ENCODE measurements at places on chromosomes 5 and 9.

DNA sequence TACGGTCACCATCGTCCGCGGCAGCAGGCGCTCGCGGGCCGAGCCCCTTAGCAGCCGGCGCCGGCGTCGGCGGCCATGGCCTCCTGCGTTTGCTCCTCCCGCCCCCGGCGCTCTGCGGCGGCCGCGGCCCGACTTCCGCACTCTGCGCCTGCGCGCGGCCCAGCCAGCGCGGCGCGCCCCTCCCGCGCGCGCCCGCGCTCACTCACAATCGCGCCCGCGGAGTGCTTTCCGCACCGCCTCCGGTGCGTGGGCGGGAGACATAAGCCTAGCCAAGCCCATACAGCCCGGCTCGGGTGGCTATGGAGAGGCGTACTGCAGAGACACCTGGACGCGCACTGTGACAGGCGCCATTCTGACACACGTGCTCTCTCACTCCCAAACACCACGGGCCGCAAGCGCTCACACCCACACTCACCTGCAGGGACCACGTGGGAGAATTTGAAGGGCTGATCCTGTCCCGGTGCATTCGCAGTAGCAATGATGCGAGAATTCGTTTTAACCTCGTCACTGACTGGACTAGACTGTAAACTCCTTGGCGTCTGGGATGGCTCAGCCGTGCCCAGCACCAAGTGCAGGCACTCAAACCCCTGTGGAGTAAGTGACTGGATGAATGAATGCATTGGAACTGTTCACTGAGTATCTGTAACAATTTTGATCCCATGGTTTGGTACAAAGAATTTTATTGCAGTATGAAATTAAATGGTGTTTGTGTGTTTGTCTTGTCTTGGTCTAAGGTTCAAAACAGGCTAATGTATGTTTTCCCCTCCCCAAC, at the start of gene RNF145:
RNF145 (minus strand) TSS at position 116 of the 772 bp plus-strand sequence. CDS start 5,936 bp downstream, outside the sequence.
- peak; percentile 76 for DNase-seq

DNA sequence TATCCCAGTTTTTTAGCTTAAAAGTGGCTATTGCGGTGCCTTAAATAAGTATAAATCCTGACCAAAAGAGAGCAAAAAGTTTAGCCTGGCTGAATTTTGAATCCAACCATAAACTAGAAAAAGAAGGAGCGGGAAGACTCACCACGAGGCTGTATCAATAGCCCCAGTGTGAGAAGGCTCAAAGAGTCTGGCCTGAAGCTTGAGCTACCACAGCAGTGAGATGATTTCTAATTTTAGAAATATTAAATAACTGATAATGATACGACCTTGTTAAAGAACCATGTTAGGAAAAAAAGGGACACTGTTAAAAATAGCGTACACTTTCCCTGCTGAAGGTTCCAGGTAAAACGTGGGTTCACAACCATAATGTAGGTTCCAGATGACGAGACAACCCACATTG, 134.1 kb upstream of the ZNF462 start:
- no peak for DNase-seq

DNA sequence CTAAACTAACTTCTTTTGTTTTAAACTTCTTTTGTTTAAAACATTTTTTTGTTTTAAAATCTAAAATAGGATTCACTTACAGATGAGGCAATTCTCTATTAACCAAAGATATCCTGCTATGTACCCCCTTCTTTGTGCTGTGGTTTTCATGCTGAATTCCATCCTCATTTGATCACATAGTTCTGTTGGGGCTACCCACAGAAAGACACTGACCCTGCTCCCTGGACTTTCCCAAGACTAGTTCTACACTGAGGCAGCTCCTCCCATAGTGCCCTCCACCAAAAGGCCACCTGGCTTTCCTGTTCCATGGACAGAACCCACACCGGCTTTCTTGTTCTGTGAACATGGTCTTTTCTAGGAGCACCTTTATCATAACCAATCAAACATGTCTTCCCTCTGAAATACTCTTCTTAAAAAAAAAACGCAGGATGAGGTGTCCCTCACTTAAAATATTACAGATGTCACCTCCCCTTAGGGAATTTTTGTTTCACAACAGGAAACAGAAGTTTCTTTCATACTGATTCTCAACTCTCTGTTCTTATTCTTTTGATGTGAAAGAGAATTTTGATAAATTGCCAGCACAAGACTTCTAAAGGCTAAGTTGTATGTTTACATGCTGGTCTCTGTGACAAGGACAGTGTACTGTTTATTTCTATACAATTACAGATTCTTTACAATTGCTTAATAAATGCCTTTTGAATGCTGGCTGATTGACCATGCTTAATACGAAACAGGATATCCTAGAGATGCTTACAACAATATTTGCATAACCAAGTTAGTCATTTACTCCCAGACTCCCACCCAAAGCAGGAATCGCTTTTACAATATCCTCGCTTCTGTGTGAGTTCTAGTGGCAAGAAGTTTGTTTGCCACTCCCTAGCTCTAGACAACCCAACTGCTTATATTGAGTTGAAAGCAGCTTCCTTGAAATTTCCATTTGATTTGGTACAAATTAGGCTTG, 300.4 kb downstream of the DTWD2 start:
- no peak for DNase-seq

DNA sequence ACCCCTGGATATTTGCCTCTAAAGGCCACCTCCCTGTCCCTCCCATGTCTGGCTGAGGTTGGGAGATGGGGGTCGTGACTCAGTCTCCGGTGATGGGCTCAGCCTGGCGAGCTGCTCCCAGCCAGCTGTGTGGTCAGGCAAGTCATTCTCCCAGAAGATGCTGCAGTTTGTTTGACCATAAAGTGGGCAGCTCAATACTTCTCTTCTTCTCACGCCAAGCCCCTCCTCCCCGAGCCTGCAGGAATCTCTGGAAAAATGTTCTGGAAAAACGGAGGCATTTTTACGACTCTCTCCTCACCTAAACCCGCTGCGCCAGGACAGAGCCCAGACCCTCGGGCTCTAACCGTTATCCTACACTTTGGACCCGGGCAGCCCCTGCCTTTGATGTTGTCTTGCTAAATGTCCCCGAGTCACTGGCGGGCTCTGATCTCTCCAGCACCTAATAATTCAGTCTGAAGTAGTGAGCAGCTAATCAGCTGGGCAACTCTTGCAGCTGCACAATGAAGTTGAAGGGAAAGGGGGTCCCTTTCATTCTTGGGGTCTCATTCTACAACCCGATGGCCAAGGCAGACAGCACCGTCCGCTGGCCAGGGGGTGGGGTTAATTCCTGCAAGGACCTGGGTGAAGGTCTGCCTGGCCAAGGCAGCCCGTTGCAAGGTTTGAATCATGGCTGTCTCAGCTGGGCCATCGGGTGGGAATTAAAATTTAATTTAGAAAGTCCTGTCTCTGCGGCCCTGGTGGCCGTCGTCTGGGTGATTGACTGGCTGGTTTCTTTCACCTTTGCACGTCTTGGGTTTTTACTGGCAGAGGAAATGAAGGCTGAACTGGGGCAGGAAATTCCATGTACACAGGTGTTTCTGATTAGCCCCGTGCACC, 12.3 kb downstream of the DCANP1 start:
- DNase-seq = no peak

DNA sequence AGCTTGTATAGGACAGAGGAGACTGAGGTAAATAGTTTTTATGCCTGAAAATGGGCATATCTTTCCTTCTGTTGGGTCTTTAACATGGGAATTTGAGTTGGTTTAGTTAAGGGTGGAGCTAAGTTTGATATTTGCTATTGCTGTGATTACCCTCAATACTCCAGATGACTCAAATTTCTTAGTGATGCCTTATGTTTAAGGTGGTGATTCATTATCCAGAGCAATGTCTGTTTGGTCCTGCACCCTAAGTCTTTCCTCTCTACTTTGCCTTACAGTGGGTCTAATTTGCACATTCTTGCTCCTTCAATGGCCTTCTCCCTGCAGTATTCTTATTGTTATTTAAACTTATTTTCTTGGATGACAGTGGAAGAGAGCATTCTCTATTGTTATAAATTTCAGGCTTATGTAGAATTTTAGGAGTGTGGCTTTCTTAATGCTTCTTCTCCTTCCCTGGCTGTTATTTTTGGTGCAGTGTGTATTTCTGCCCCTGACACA, 312.9 kb upstream of the RPS23 start:
- DNase-seq = no peak

DNA sequence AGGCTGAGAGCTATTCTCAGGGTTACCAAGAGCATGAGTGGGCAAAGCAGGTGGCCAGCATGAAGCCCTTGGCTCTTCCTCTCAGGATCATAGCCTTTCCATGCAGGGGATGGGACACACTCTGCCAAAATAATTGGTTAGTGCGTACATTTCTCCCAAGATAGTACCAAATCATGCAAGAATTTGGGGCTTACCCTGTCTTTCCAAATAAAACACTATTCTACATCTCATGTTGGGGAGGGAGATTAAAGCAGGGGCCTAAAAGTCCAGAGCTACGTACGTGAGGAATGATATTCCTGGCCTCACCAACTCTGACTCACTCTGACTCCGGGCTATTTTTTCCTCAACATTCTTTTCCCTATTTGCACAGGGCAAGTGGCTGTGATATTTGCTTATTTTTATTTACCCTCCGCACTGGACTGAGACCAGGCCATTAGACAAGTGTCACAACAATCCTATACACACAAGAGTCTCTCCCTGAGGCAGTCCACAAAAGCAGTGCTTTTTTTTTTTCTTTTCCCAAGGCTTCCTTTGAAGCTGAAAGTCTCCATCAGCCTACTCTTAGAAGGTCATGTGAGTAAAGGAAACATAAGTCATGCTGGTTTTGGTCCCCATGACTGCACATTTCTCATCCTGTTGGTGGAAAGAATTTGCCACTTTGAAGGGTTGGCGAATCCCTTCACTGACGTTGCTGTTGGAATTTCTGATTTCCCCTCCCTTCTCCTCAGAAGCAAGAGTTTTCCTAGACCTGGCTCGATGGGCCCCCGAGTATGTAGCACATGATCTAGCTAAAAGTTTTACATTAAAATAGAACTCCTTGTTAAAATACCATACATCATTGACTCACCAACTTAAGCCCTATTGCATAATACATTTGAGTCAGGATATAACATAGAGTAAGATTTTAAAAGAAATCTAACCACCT, 40.0 kb downstream of the TMEM252 start:
- peak; percentile 65 for DNase-seq

DNA sequence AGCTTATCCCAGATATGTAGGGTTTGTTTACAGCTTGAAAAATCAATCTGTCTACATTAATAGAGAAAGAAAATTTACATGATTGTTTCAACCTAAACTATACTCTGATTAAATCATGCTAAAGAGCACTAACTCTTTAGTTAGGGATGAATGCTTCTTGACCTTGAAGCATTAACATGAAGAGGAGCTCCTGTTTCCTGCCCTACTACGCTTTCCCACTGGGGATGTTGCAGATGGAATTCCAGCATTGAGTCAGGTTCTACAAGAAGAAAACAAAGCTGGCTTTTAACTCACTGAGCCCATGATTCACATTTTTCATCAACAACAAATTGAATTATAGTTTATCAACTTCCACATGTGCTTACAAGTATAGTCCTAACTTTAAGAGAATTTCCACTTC, 471.3 kb downstream of the TMEM232 start:
- DNase-seq = no peak

GRCh38 chr5:58582803-58583491, at the start of gene RAB3C:
Gene RAB3C, plus strand, starts transcription at chr5:58583075. Its CDS starts 134 bp downstream, at chr5:58583209.
- DNase-seq = peak; percentile 90

DNA sequence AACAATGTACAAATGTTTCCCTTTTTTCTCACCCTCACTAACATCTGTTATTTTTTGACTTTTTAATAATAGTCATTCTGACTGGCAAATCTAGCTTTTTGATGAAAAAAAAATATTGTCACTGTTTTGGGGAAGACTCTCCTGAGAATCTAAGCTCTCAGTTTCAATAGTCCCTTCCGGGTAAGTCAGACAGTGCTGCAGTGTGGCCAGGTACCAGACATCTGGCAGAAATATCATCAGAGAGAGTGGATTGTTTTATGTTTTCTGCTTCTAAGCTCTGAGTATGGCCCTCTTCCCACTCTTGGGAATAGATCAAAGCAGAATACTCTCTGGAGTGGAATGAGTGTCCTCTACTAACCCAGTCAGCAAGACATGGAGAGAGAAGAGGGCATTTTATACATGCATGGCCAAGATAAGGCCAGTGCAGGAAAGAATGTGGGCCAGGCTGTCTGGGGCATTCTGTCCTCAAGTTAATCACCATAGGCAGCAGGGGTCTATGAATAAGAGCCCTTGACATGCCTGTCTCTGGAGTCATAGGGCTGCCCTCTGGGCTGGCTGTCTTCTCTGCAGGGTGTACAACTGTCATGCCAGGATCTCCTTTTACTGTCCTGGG, 38.5 kb upstream of the OR2S2 start:
- DNase-seq = peak; percentile 79

- no peak for DNase-seq
Measured at GRCh38 chr5:2656206-2656605, 95.3 kb downstream of the IRX2 start.

GRCh38 chr5:132458651-132459030, 31.9 kb downstream of the IRF1 start:
- DNase-seq = peak; percentile 76

DNA sequence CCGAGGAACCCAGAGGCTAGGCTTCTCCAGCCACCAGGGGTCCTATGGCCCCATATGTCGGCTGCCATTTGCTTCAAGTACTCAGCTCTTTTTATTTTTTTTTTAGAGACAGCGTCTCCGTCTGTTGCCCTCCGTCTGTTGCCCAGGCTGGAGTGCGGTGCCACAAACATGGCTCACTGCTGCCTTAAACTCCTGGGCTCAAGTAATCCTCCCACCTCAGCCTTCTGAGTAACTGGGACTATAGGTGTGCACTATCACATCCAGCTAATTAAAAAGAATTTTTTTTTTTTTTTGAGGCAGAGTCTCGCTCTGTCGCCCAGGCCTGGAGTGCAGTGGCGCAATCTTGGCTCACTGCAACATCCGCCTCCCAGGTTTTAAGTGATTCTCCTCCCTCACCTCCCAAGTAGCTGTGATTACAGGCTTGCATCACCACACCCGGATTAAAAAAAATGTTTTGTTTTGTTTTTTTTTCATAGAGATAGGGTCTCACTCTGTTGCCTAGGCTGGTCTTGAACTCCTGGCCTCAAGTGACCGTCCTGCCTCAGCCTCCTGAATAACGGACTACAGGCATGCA, 8.9 kb downstream of the CERCAM start:
- peak; percentile 48 for DNase-seq

GRCh38 chr9:89398621-89399020, 80.3 kb downstream of the SECISBP2 start:
- no peak for DNase-seq

DNA sequence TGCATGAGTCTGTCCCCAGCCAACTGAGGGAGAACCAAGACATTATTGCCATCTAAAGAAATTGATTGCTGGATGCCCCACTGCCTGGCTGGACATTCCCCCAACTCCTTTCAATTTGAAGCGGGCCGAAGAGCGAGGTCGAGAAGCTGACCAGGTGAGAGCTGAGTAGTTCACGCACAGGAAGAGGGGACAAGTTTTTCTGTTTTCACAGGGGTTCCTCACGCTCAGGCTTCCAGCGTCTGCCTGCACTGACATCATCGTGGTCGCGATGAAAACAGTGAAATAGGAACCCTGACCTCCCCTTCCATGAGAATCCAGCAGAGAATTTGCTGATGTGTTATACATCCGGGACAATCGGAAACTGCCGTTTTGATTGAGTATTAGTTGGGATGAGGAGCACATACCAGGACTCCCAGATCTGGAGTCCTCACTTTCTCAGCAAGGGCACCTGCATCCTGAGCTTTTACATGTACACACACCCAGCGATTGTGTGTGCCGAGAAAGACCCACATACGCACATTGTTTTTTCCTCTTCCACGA, 3.1 kb upstream of the DMRT3 start:
- DNase-seq = no peak

GRCh38 chr5:159832073-159832472, 84.2 kb upstream of the ADRA1B start:
- DNase-seq = no peak
